ENCODE measurements at places on chromosomes 7 and 10. TPM values are rescaled to one million over a fixed set of nuclear protein-coding genes. Genes with fewer than 3 reads are reported as not detected.

- no peaks in the 10 kb centered on the region for H3K4me1 ChIP-seq
- H3K27me3 ChIP-seq = no peaks in the 10 kb centered on the region
- no peak overlapping the region for H3K27ac ChIP-seq
- no peaks in the 10 kb centered on the region for H3K36me3 ChIP-seq
- H3K4me3 ChIP-seq = no peak overlapping the region
Observed at GRCh38 chr7:29243910-29244655, 49.5 kb downstream of the CHN2 start.

DNA sequence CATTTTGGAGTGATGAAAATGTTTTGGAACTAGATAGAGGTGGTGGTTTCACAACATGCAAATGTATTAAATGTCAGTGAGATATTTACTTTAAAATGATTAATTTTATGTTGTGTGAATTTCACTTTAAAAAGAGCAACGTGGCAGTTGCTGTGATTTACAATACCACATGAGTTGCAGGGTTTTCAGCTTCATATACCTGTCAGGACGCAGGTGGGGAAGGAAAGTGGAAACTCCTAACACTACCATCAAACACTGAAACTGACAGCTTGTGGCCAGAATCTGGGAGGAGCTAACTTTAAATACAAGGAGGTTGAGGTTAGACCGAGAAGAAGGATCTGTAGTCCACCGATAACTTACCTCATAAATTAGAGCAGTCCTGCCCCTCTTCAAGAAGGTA, 168.9 kb upstream of the TMEM72 start:
- H3K4me3 ChIP-seq = no peak overlapping the region
- no peaks in the 10 kb centered on the region for H3K4me1 ChIP-seq
- H3K36me3 ChIP-seq = no peaks in the 10 kb centered on the region
- no peak for DNase-seq

DNA sequence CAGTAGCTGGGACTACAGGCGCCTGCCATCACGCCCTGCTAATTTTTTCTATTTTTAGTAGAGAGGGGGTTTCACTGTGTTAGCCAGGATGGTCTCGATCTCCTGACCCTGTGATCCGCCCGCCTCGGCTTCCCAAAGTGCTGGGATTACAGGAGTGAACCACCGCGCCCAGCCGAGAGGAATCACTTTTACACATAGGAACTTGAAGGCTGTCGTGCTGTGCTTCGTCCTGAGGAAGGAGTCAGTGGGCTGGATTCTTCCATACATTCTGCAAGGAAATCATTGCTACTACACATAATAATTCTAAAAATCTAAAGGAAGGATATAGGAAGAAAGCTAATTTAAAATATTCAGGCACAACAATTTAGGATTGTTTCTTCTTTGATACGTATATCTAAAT, 48.8 kb upstream of the ZPBP start:
- DNase-seq = no peak
- no peak overlapping the region for H3K4me3 ChIP-seq
- H3K27ac ChIP-seq = no peak overlapping the region
- no peaks in the 10 kb centered on the region for H3K27me3 ChIP-seq
- no peaks in the 10 kb centered on the region for H3K36me3 ChIP-seq

GRCh38 chr10:26739071-26739631, 41.6 kb downstream of the PDSS1 start:
- H3K4me3 ChIP-seq = no peak overlapping the region
- peak overlapping the region; percentile 92 for H3K27ac ChIP-seq
- peaks cover 24% of the 10 kb centered on the region for H3K36me3 ChIP-seq
- no peaks in the 10 kb centered on the region for H3K27me3 ChIP-seq
- no peak for DNase-seq
- H3K4me1 ChIP-seq = peaks cover 68% of the 10 kb centered on the region

COL17A1 gene
- total RNA-seq = not detected

SRRM3 gene
- total RNA-seq = 0.15 TPM

GRCh38 chr10:113423981-113424721, 128.7 kb upstream of the HABP2 start:
- H3K4me3 ChIP-seq = no peak overlapping the region
- H3K4me1 ChIP-seq = no peaks in the 10 kb centered on the region
- DNase-seq = no peak
- no peaks in the 10 kb centered on the region for H3K27me3 ChIP-seq
- H3K27ac ChIP-seq = no peak overlapping the region

DNA sequence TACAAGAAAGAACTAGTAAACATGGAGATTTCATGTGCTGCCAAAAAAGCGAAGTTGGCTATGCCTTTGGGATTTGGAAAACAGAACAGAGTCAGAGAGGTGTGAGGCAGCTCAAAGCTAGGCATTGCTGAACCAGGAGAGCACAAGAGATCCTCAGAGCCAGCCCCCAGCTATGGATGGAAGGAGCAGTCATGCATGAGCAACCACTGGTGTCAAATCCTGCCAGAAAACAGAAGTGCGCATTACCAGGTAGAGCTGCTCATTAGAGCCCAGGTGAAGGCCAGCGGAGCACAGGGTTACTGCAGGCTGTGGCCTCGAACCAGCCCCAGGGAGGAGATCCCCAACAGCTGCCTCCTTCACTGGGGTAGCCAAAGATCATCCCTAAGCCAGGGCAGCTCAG, 173.2 kb upstream of the KIAA1217 start:
- H3K4me1 ChIP-seq = no peaks in the 10 kb centered on the region
- H3K27ac ChIP-seq = no peak overlapping the region
- DNase-seq = no peak
- H3K27me3 ChIP-seq = no peaks in the 10 kb centered on the region

GRCh38 chr7:131219312-131220041, 108.2 kb upstream of the MKLN1 start:
- H3K36me3 ChIP-seq = no peaks in the 10 kb centered on the region
- H3K4me3 ChIP-seq = no peak overlapping the region
- DNase-seq = no peak
- H3K27ac ChIP-seq = peak overlapping the region; percentile 24

DNA sequence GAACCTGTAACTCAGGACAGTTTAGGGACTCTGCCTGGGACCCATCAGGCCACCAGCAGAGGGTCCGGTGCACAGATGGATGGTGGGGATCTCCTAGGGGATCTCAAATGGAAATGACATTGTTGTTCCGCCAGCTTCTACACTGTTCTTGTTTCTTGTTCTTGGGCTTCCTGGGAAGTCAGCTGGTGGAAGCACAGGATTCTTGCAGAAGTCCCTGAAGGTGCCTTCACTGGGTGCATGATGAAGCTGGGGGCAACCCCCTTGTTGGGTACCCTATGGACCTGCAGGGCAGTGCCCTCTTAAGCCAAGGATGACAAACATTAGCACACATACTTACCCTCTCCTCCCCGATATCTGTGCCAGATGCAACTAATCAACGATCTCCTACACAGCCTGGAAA, 18.6 kb downstream of the SFTPD start:
- DNase-seq = no peak
- H3K27ac ChIP-seq = no peak overlapping the region
- H3K27me3 ChIP-seq = no peaks in the 10 kb centered on the region
- H3K4me1 ChIP-seq = no peaks in the 10 kb centered on the region
- no peaks in the 10 kb centered on the region for H3K36me3 ChIP-seq

CDC123 gene
- 135 TPM for total RNA-seq

NUTM2A gene
- 0.38 TPM for total RNA-seq

PTCD1 gene
- total RNA-seq = 6.2 TPM
